ENCODE measurements at places on chromosomes 2 and 18.

DNA sequence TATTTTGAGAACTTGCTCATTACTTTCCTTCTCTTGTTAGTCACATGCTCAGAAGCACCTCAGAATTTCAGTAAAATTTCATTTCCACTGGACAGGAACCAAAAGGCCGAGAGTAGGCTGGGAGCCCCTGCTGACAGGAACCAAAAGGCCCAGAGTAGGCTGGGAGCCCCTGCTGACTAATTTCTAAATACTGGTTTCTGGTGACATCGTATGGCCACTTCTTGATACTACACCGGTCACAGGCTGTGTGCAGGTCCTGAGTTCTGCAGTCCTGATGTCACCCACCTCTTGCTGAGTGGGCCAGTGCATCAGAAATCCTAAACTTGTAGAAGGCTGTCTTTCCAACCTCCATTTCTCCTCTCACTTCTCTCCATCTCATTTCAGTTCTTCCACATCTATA, 17.7 kb upstream of the EN1 start:
- peak; percentile 32 for DNase-seq

DNA sequence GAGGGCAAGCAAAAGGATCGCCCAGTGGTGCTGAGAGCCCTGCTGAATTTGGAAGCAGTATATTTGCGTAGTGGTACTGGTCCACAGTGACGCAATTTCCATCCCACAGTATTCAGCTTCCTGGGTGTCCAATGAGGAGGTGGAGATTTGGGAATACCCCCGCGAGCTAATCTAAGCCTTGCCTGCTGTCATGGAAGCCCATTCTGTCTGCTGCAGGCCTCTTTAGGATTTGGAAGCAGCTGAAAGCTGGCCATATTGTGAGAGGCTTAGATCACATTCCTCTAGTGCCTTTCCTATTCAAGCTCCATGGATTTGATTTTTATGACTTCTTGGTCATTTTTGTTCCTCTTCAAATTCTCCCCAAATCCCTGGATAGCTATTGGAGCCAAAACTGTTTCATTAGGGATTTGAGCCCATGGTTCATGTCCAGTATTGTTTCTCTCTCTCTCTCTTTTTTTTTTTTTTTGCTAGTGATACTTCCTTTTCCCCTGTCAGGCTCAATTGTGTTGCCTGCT, 22.3 kb upstream of the DYNC2LI1 start:
- DNase-seq = no peak

- DNase-seq = no peak
These were observed 2.3 kb downstream of the RUFY4 start for GRCh38 chr2:218071218-218071937.

DNA sequence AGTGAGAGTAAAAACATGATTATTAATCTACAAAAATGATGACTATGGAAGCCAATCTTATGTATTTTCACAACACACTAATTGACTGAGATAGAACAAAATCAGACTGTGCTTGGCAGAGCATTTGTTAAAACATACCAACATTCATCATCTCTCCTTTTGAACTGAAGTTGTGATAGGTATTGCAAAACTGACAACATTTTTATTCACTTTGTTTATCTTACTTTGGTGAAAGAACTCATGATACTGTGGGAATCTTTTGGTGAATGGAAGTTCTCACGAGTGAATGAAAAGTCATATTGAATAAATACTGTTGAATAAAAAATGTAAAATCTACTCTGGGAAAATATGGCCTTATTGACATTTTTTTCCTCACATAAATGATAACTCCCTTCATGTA, 1430.2 kb upstream of the PIK3C3 start:
- no peak for DNase-seq

DNA sequence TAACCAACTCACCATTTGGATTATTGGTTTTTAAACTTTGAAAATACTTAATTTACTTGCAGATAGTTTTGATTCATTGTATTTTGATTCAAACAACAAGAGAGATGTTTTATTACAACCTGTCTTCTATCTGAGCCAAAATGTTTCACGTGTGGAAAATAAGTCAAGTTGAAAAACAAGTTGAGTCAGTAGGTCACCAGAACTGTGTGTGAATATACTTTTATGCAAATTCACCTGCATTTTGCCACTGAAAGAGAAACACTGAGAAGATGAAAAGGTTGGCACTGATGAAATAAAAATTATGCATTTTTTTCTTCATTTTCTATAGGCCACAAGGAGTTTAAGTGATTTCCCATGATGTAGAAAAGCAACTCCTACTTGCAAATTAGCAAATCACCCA, 68.3 kb downstream of the ICOS start:
- no peak for DNase-seq

DNA sequence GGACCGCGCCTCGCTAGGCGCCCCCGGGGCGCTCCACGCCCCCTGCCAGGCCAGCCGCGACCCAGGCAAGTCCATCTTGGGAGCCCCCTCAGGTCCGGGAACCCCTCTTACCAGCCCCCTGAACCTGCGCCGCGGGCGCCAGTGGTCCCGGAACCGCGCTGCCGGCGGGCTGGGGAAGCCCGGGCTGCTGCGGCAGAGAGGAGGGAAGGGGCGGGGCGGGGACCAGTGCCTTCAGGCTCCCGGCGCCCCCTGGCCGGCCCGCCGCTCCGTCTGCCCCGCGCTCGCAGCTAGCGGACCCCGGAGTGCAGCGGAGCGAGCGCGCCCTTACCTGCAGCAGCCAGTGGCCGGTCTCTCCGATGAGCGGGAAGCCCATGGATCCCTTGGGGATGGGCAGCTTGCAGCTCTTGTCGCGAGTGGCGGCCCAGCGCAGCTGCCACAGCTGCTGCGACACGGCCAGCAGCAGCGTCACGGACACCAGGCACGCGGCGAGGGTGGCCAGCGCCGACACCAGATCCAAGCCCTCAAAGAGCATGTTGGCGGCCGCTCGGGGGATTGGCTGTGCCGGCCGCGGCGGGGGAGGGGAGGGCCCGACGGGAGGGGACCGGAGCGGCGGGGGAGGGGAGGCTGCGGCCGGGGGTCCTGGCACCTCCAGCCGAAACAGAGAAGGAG, at the start of gene CYP26B1:
CYP26B1 (minus strand) TSS at position 560 of the 669 bp plus-strand sequence; CDS start at position 532, 28 bp downstream.
- no peak for DNase-seq

DNA sequence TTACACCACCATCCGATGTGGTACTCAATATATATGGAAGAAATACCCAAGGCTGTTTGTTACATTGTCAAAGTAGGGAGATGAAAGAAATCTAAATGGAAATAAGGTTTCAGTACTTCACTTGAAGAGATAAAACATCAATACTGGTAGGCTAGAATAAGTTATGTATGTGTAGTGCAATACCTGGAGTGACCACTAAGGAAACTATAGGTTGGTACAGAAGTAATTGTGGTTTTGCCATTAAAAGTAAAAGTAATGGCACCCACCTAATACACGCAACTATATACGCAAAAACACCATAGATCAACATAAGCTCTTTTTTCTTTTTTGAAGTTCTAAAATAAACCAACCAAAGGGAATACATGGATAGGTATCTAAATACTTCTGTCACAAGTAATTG, 143.2 kb upstream of the KYNU start:
- no peak for DNase-seq

- DNase-seq = no peak
These were observed 140.5 kb downstream of the UXS1 start for GRCh38 chr2:106053581-106053980.

- DNase-seq = peak; percentile 47
These were observed 156.1 kb downstream of the HAUS1 start for GRCh38 chr18:46260016-46260878.

GRCh38 chr2:119678021-119678656, 862 bp upstream of the TMEM177 start:
- no peak for DNase-seq

DNA sequence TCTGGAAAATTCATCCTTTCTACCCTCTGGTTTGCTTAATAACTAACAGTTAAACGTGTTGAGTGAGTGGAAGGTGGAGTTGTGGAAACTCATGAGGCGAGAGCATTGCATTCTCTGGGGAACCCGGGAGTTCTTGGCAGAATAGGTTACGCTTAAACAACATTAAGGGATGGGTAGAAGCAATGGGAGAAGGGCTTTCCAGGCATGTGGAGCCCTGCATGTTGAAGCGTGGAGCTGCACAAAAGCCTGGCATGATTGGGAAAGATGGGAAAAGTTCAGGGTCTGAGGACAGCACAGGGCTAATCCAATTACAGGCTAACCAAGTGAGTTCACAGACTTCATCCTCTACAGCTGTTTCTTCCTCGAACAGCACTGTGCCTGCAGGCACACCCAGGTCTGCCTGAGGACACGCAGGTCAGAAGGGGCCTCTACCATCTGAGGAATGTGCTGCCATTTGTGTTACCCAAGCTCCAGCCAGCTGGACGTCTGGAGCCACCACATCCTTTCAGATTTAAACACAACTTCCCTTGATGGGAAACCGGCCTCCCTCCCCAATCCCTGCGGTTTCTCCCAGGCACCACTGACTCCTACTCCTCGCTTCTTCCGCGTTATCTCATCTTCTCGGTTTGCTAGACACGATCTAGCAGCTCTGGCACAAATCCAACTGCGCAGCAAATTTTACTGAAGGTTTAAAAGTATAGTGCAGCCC, 164.2 kb downstream of the ANTXR1 start:
- peak; percentile 78 for DNase-seq

- no peak for DNase-seq
These were observed 64.1 kb downstream of the TRAPPC12 start for GRCh38 chr2:3443506-3444084.

- DNase-seq = no peak
These were observed 17.5 kb downstream of the SMAD2 start for GRCh38 chr18:47912794-47913585.

DNA sequence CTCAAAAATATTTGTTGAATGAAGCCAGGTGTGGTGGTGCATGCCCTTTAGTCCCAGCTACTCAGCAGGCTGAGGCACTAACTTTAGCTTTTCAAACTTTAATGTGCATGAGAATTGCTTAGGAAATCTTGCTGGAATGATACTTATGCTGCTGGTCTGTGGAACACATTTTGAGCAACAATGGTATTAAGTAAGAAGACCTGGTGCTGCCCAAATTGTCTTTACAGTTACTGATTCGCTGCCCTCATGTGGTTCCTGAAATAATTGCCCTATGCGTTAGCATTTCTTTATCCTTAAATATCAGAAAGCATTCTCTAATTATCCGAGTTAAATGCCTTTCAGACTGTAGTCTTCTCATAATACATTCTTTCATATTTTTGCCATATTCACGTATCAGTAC, 76.0 kb upstream of the SESTD1 start:
- peak; percentile 13 for DNase-seq

DNA sequence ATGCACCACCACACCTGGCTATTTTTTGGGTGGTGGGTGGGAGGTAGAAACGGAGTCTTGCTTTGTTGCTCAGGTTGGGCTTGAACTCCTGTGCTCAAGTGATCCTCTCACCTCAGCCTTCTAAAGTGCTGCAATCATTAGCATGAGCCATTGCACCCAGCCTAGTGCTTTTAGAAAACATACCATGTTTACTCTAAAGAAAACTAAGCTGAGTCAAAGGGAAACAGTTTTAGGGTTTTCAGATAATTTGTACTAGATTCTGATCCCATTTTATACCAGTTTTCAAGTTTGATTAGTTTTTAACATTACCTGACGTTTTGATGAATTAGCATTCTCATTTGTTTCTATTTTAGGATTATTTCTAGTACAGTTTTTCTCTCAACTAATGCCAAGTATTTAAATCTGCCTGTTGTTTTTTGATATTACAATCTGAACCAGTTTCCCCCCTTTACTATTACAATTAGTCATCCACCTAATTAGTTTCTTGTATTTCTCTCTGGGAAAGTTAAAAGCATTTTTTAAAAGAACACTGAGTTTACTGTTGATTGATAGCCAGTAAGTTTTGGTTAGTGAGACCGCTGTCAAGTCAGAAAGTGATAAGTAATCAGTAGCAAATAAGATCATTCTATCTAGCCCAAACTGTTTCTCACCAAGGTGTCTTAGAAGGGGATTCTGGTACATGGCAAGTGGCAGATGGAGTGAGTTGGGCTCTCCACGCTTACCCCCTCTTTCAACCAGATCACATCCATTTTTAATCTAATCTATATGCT, 24.2 kb upstream of the TBR1 start:
- DNase-seq = no peak

DNA sequence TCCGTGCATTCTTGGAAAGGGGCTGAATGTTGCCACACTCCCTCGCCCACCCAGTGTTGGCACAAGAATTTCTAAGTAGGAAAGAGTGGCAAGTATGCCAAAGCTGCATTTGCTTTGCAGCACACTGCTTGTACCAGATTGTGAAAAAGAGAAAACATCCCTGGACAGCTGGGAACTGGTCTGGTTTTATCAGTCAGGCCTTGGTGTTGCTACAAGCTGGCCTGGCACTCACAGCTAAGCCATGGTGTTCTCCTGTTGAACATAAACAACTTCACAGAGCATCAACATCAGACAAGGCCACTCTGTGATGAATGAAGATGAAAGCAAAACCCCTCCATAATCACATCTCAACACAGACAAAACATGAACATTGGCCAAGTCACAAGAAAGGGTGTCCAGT, 4.2 kb upstream of the TRABD2A start:
- no peak for DNase-seq

- DNase-seq = no peak
These were observed 417.7 kb upstream of the SLC14A2 start for GRCh38 chr18:45197526-45197970.

DNA sequence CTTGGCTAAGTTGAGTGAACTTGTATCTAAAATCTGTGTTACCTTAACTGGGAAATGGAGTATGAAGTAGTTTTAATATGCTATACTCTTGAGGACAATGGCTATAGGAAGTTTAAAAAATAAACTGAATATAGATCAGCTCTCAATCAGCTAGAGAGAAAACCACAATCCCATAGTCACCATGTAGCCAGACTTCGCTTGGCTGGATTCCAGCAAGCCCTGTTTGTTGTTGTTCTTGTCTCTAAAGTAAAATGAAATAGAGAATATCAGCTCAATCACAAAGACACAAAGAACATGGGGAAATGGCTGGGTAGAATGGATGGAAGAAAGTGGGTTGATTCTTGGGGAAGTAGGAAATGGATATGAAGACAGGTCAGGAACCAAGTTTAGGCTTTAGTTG, 234.9 kb downstream of the PHLPP1 start:
- DNase-seq = no peak

DNA sequence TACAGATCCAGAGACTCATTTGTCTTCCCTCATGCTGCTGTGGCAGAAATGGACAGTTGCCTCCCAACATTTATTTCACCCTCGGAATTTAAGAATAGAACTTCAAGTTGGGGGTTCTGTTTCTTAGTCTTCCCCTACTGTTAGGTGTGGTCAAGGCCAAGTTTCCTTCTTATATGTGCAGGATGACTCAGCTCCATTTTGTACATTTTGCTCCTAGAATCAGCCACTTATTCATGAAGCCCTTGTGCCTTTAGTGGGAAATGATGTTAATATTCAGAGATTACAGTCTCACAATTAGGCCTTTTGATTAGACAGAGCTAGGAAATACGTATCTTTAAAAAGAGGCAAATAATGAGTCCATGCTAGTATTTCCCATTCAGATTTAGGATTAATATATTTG, 46.2 kb upstream of the ELOA2 start:
- no peak for DNase-seq
